M059J (cell line): ENCODE measurements at places on chromosomes 3 and 15. TPM values are rescaled to one million over a fixed set of nuclear protein-coding genes. Genes with fewer than 3 reads are reported as not detected.
A peak's percentile ranks its signal among the peaks of the same experiment; 100 is the strongest.

- DNase-seq = no peak
Measured at GRCh38 chr3:37387462-37387861, 213.1 kb upstream of the LRRFIP2 start.

GRCh38 chr15:40940296-40940801 lies 11.2 kb downstream of the DLL4 start:
- no peak for DNase-seq

GRCh38 chr3:67064105-67064504 lies 66.0 kb downstream of the KBTBD8 start:
- peak; percentile 23 for DNase-seq

SH3GL3 gene
- total RNA-seq = 0.27 TPM in 1 of 2 replicates, not detected in the other

DNA sequence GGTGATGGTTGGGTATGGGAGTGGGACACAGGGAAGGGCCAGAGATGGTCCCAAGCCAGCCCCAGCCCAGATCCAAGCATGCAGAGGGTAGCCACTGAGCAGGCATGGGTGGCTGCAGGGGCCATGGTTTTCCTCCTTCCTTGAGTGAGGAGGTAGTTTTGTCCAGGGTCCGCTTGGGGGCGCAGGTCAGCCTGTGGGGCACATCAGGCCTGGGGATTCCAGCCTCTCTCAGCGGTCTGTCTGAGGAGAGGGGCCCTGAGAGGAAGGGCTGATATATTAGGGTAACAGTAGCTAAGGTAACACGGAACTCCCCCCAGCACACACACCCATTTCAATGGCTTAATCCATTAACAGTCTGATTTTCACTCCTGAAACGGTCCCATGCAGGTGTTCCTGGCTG lies 22.7 kb upstream of the LCTL start:
- no peak for DNase-seq

DUOXA2 gene
- total RNA-seq = 0.05 TPM in 1 of 2 replicates, not detected in the other

DNA sequence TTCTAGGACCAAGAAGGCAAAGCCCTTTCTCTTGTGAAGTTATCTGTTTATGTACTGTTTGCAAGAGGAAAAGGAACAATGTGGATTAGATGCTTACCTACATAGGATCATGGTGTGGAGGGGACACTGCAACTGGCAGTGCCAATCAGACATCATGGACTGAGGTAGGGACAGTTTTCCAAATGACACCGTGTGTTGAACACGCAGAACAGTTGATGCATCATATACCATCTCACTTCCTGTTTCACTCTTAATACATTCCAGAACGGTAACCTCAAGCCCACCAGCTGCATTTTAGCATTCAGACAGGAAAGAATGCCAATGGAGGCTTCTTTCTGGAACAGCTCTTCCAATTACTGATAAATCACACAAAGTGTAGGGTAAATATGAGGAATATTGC lies 397.7 kb upstream of the LMCD1 start:
- DNase-seq = no peak
